ENCODE measurements at places on chromosomes 3 and 15.

DNA sequence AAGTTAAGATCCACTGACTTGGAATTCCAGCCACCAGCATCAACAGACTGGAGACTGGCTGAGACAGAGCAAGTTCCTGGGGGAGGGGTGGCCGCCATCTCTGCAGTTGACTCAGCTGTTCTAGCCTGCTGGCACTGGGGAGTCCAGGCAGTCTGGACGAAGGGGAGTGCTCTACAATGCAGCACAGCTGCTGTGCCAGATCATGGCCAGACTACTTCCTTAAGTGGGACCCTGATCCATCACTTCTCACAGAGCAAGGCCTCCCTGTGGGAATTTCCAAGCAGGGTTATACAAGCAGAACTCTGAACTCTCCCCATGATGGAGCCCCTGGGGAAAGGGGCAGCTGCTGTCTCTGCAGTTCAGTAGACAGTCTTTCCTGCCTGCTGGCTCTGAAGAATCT is 35.2 kb downstream of the PYGO1 start:
- no peak for DNase-seq

- DNase-seq = no peak
Measured at GRCh38 chr3:126023390-126023789, 54.4 kb downstream of the ROPN1B start.

GRCh38 chr3:172247525-172248274 is 200.6 kb downstream of the GHSR start:
- DNase-seq = no peak

DNA sequence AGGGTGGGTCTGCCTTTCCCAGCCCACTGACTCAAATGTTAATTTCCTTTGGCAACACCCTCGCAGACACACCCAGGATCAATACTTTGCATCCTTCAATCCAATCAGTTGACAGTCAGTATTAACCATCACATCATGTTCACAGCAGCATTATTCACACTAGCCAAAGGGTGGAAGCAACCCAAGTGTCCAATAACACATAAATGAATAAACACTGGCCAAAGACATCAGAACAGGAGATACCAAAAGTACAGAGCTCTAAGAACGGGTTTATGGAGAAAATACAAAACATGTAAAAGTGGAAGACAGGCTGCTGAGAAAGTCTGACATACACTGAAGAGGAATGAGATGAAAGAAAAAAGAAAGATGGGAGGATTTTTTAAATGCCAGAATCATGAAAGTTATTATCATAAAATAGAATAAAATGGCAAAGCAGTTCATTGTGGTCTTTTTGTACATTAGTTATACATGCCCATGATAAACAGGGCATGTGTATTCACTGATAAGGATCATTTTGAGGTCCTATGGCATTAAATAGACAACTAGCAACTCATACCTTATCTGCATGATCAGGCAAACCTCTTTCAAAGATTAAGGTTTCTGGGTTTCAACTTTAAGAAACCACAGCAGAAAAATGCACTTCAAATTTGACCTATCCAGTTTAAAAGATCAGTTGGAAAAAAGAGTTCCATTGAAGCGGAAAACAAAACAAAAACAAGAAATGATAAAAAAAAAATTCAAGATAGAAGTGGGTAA is 22.9 kb downstream of the DNAAF4 start:
- DNase-seq = no peak

DNA sequence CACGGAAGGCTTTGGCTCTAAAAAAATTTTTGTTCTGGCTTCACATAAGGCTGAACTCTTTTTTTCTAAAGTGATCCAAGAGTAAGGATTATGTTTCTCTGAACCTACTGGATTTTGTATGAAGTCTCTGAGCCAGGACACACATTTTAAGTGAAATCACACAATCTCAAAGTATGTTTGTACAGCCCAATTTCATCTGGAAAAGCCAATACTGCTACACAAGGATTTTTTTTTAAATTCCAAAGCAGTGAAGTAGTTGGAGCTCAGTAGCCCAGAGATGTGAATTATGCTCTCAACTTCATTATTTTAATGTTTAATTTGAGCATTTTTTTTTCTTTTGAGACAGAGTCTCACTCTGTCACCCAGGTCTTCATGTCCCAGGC is 243.9 kb downstream of the FAM43A start:
- no peak for DNase-seq

GRCh38 chr15:98518823-98519561 is 129.3 kb upstream of the IGF1R start:
- peak; percentile 46 for DNase-seq

DNA sequence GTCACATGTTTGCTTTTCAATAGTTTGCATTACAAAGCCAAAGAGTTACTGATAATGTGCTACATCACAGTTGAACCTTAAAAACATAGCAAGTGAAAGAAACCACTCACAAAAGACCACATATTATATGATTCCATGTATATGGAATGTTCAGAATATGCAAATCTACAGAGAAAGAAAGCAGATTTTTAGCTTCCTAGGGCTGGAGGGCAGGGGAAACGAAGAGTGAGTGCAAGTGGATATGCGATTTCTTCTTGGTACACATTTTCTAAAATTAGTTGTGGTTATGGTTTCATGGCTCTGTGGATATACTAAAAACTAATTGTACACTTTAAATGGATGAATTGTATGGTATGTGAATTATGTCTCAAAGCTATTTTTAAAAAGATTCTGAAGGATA is 4.0 kb upstream of the GBE1 start:
- DNase-seq = no peak

GRCh38 chr3:24810881-24811280 is 316.2 kb upstream of the THRB start:
- DNase-seq = no peak

DNA sequence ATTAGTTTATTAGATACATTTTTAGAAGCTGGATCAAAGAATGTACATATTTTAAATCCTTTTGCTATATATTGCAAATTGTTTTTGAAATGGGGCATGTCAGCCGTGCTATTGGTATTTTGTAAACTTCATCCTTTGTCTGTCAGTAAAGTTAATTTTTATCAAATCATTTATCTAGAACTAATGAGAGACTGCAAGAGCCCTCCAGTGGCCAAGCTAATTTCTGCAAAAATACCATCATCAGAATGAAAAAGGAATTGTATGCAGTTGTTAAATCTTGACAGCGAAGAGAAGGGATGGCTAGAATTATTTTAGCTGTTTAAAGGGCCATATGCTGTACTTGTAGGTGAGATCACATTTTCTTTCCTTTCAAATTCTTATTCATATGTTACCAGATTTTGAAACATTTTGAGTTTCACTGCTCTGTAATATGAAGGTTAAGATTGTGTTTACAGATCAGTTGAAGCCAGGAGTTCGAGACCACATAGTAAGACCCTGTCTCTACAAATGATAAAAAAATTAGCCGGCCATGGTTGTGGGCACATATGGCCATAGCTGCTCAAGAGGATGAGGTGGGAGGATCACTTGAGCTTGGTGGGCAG is 8.1 kb upstream of the CLDN11 start:
- no peak for DNase-seq

DNA sequence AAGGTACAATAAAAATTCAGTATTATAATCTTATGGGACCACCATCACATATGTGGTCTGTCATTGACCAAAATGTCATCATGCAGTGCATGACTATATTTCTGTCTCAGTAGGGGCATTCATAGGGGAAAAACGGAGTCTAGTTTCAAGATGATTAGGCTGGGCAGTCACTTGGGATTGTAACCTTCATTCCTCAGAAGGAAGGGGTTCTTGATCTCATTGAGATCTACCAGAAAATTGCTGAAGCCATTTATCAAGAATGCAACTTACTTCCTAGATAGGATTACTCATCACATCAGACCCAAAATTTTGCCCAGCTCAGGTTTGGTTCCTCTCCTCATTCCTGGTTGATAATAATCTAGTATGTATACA is 37.3 kb downstream of the BTD start:
- no peak for DNase-seq

DNA sequence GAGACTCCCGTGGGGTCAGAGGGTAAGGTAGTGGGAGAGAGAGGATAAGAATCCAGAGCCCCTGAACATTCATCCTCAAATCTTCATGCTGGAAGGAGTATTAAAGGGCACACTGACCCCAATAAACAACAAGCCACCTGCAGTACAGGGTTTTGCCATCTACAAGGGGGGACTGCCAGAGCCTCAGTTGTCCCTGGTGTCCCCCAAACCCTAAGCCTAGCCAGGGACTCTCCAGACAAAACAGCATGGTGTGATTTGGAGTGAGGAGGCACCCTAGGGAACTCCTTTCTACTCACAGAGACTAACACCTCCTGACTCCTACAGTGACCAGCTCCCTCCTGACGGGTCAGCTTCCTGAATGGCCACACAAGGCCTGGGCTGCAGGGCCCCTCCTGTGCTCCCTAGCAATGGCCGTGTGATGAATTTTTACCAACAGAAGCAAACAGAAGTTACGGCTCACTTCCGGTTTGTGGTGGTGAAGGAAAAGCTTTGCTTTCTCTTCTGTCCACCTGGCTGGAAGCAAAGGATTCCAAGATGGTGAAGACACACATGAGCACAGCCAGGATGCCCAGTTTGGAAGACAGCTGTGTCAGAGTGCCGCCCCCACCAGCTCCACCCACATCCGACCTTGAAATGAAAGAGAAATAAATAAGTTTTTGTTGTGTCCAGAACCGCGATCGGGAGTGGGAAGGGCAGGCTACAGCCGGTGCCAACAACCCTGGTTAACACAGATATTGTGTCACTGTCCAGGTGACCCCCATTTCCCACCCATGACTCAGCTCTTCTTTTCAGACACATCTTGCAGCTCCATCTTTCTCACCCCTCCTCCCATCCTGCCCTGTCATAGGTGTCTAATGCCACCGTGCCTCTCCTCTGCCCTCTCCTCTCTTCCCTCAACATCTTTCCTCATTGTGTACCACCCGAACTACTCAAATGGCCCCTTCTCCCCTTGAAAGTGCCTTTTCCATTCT is 69.6 kb upstream of the ATP13A3 start:
- DNase-seq = no peak

DNA sequence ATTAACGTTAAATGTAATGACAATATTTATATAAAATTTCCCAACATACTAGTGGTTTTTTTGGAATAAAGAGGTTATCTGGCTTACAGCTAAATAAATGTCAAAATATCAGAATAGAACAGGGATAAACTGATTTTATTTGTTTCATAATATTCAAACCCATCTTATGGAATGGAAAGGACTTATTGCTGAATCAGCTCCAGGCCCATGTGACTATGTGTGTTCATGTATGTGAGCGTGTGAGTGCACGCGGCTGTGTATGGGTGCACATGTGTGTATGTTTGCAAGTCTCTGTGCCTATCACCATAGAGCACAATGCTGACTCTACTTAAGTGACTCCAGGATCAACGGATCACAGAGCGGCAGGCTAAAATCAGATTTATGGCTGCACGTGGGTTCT is 392.3 kb upstream of the GRM7 start:
- DNase-seq = no peak

GRCh38 chr3:61634678-61635077 is 73.3 kb downstream of the PTPRG start:
- DNase-seq = no peak

DNA sequence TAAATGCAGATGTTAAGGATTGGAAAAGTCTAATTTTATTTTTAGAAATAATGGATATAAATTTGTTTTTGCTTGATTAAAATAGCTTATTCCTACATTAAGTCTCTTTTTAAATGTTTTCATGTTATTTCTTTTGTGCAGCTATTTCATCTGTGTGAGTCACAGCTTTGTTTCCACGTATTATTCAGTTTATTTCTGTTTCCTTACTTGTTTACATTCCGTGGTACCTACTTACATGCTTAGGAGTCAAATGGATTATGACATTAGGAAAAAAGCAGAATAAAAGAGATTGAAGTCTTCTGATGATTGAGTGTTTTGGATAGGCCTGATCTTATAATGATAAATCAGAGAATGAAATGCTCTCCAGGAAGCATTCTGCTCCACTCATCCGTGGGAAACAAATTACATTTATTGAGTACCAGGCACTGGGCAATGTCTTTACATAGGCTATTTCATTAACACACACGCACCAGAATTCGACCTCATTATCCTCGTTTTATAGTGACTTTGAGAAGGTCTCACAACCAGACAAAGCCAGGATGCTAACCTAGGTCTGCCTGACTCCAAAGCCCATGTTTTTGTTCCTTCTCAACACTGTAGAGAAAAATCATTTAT is 38.1 kb upstream of the RASA2 start:
- DNase-seq = no peak

- DNase-seq = no peak
Measured at GRCh38 chr15:36978126-36978525, 122.2 kb downstream of the MEIS2 start.

- no peak for DNase-seq
Measured at GRCh38 chr15:48091522-48091921, 29.3 kb upstream of the SLC24A5 start.

GRCh38 chr15:99442252-99442897 is 123.4 kb upstream of the MEF2A start:
- DNase-seq = no peak

GRCh38 chr3:123759311-123759710 is 124.8 kb downstream of the MYLK start:
- DNase-seq = peak; percentile 12

GRCh38 chr3:39971559-39972031 is 162.2 kb downstream of the MYRIP start:
- no peak for DNase-seq

- no peak for DNase-seq
Measured at GRCh38 chr15:100895721-100896120, 16.1 kb downstream of the ALDH1A3 start.

DNA sequence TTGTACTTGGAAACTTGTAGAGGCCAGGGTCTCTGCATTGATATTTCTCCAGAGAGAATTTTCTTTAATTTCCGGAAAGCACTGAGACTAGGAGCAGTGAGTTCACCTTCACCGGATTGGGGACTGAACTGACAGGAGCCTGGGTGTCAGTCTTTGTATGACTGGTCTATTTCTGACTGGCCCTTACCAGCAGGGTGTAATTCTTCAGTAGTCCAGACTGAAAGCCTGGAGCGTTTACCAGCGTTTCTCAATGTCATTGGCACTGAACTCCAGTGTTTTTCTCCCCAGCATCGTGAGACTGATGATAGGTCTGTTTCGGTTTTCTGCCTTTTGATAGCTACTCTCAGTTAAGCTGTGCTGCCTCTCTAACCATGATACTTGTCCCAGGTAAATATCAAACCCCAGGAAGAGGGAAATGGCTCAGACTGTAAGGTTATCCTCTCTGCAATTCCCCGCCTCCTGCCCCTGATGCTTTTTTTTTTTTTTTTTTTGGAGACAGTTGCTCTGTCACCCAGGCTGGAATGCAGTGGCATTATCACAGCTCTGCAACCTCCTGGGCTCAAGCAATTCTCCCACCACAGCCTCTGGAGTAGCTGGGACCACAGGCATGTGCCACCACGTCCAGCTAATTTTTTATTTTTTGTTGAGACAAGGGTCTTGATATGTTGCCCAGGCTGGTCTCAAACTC is 103.6 kb downstream of the CACNA2D3 start:
- no peak for DNase-seq

- no peak for DNase-seq
Measured at GRCh38 chr3:127799476-127800222, 22.7 kb downstream of the MGLL start.

DNA sequence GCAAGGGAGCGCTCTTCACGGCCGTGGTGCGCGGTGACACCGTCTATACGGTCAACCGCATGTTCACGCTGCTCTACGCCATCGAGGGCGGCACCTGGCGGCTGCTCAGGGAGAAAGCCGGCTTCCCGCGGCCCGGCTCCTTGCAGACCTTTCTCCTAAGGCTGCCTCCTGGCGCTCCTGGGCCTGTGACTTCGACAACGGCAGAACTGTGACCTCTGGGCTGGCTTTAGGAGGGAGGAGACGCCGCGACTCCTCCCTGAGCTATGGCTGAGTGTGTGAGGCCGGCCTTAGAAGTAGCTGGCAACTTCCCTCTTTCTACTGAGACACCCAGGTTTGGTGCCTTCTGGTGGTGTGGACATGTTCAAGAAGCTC is 1.4 kb downstream of the KBTBD13 start:
- DNase-seq = peak; percentile 87

- no peak for DNase-seq
Measured at GRCh38 chr3:120052225-120052624, 42.0 kb downstream of the GSK3B start.
